ENCODE measurements at places on chromosomes 16 and 17. TPM values are rescaled to one million over a fixed set of nuclear protein-coding genes. Genes with fewer than 3 reads are reported as not detected.

DNA sequence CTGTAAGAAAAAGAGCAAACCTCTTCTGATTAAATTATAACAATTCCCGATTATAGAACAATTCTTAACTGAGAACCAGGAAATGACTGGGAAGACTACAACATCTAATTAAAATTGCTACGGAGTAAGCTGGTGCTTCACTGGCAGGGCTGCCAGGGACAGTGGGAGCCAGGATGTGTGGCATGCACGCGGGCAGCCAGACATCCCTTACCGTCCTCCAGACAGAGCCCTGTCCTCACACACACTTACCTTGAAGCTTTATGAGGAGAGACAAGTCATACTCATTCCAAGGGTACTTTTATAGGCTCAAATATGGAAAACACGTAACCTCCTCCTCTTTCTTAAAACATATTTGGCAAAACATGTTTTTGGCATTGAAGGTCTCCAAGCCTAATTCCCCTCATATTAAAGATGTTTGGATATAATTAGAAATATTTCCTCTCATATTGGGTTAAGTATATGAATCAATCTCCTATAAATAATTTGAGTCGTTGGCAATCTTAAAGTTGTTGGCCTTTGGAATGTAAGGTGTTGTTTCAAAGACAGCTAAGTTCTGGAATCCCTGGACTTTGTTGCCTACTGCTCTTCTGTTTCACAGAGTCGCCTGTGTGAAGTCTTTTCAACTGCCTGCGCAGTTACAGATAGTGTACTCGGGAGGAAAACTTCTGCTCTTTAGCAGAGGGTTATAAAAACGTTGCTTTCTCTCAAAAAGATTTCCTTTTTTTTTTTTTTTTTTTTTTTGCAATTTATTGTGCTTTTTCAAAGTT lies at the start of gene MYH1:
TSS of gene MYH1 (minus strand) at position 272 of the 767 bp plus-strand sequence. CDS start 1,900 bp downstream, outside the sequence.
- no peak for DNase-seq

Gene ERCC4
- total RNA-seq: 4.9 TPM

DNA sequence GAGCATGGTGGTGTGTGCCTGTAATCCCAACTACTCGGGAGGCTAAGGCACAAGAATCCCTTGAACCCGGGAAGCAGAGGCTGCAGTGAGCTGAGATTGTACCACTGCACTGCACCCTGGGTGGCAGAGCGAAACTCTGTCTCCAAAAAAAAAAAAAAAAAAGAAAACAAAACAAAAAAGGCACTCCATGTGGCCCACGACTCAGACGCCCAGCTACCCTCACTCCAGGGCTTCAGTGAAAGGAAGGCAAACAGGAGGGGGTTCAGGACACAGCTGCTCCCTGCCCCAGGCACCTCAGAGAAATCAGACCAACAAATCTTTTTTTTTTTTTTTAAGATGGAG lies 91.7 kb downstream of the LITAF start:
- no peak for DNase-seq

DNA sequence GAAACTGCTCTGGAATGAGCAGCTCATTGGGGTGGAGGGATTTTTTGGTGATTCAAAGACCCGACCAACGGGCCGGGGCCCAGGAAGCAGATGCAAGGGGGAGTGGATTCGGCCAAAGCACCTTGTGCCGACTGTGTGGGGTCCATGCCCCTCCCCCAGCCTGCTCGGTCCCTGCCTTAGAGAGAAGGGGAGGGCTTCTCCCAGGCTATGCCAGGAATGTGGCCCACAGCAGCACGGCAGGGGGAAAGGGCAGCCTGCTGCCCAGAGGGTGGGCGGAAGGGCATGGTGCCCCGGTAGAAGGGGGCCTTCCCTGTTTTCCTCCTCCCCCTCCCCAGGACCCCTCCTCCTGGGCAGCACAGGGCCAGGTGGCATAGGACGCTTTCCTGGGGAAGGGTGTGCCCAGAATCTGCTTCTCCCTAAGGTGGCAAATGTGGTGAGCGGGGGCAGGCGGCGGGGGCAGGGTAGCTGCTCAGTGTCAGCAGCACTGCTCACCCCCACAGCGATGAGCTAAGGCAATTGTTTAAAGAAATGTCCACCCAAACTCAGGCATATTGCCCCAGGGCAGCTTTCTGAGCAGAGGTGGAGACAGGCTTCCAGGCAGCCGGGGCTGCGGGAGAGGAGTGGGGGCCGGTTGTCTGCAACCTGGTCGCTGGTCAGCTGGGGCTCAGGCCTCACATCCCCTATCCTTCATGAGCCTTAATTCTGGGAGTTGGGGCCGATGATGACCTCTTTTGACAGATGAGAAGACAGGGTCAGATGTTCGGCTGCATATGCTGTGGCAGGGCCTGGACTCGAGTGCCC lies 33.9 kb upstream of the MLKL start:
- DNase-seq: no peak

Gene MMP25
- not detected for total RNA-seq

GRCh38 chr16:77548766-77549165 lies 113.9 kb upstream of the ADAMTS18 start:
- no peak for DNase-seq

GRCh38 chr17:222172-222571 lies 40.7 kb upstream of the DOC2B start:
- DNase-seq: no peak

DNA sequence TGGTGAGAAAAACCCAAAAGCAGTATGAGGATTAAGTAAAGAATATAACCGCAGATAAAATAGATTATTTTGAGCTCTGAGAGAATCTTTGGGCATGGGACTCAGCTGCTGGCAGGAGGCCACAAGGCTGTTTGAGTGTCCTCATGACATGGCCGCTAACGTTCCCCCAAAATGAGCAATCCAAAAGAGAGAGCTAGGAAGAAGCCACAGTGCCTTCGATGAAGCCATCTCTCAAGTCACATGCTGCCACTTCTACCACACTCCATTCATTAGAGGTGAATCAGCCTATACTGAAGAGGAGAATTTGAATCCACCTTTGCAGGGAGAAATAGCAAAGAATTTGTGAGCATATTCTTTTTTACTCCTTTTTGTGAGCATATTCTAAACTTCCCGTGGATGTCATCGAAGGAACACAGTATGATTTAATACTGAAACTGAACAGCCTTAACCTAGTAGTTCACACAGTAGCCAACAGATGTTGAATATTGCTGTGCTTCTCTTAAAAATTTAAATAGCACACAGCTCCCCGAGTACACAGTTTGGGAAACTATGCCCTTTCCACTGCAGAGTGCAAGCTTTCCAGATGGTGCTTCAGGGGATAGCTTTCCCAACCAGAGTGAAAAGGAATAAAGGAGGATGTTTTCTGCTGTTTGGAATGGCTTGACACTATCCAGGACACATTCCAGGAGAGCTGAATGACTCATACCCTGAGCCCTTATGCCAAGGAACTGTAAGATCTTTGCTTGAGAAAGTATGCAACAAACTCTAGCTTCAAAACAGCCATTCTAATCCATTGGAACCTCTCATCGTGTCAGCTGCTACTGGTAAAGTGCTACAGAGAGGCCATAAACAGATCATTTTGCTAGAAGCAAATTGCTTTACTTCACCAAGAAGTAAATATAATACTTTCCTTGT lies 33.9 kb downstream of the ANKFY1 start:
- peak; percentile 44 for DNase-seq

DNA sequence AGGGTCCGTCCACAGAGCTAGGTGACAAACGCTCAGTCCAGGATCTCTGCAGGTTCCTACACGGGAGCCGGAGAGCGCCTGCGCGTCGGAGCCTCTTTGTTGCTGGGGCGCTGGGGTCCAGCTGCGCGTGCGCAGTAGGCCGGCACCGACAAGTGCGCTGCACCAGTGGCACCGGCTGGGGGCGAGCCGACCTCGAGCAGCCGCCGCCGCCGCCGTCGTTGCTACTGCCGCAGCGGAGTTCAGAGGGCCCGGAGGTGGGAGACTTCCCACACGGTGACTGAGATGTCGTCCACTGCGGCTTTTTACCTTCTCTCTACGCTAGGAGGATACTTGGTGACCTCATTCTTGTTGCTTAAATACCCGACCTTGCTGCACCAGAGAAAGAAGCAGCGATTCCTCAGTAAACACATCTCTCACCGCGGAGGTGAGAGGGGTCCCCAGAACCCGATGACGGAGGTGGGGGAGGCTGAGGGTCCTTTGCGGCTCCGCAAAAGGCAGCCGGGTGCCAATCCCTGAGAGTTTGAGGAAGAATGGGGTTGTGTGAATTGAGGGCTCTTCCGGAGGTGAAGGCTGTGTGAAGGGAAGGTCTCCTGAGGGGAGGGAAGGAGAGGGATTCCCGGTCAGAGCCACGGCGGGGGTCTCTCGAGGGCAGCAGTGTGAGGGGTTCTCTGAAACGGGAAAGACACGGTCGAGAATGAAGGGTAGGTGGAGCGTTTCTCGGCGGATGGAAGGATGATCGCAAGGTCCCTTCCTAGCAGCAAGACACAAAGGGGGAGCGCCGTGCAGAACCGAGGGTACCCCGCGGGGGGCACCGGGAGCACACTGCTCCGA lies at the start of gene GDPD1:
TSS of gene GDPD1 (plus strand) at position 184 of the 831 bp plus-strand sequence. CDS start at position 283, 99 bp downstream.
- peak; percentile 90 for DNase-seq

DNA sequence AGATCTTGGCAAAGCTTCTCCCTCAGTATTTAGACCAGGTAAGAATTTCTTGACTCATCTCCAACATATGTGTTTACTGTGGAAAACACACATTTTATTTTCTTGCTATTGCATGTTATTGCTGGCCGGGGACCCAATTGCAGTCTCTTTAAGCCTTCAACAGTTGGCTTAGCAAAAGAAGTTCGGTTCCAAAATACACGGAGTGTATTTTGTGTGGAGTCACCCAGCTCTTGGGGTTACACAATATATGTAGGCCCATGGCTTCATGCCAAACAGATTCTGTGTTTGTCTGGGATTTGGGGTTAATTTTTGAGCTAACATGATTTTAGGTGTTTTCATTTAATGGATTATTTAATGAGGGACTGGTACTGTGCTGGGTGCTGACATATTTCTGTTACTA lies 4.0 kb downstream of the ALDH3A2 start:
- no peak for DNase-seq

Gene TBC1D3K
- total RNA-seq: not detected

GRCh38 chr16:89119661-89120141 lies 26.0 kb downstream of the ACSF3 start:
- DNase-seq: no peak

GRCh38 chr17:21001111-21001812 lies 41.5 kb downstream of the USP22 start:
- no peak for DNase-seq

Gene SLC4A1
- total RNA-seq: not detected

GRCh38 chr17:80270104-80270503 lies 9.5 kb downstream of the RNF213 start:
- no peak for DNase-seq

- no peak for DNase-seq
Observed at GRCh38 chr16:84063980-84064379, 21.4 kb upstream of the SLC38A8 start.

DNA sequence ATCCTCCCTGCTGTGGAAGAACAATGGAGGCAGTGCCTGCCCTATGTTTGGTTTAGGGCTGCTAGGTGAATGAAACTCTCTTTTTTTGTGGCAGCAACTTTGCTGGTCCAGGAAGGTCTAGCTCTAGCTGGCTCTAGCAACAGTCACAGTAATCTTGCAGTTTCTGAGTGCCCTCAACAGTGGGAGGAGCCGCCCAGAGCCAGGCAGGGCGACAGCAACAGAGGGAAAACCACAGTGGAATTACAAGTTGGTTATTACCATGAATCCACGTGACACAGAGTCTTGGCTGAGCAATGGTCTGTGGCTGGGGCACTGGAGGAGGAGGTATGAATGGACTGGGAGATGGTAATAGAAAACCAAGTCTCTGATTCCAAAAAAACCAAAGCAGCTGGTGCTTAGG lies 10.3 kb downstream of the HSPB9 start:
- peak; percentile 86 for DNase-seq

Gene SNF8
- 467 TPM for total RNA-seq

DNA sequence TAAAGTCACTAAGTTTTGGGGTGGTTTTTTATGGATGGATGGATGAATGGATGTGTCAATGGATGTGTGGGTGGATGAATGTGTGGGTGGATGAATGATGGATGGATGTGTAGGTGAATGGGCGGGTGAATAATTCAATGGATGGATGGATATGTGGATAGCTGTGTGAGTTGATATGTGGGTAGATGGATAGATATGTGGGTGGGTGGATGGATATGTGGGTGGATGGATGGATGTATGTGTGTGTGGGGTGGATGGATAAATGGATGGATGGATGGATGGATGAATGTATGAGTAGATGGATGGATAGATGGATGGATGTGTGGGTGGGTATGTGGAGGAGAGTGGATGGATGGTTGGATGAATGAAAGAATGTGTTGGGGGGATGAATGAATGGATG lies 310.1 kb upstream of the C16orf82 start:
- no peak for DNase-seq

Gene NKD1
- total RNA-seq: under 0.01 TPM

Measured in Caki2 (cell line).